Right cardiac atrium (tissue), 5 donors: ENCODE measurements at places on chromosomes 1 and 21.

DNA sequence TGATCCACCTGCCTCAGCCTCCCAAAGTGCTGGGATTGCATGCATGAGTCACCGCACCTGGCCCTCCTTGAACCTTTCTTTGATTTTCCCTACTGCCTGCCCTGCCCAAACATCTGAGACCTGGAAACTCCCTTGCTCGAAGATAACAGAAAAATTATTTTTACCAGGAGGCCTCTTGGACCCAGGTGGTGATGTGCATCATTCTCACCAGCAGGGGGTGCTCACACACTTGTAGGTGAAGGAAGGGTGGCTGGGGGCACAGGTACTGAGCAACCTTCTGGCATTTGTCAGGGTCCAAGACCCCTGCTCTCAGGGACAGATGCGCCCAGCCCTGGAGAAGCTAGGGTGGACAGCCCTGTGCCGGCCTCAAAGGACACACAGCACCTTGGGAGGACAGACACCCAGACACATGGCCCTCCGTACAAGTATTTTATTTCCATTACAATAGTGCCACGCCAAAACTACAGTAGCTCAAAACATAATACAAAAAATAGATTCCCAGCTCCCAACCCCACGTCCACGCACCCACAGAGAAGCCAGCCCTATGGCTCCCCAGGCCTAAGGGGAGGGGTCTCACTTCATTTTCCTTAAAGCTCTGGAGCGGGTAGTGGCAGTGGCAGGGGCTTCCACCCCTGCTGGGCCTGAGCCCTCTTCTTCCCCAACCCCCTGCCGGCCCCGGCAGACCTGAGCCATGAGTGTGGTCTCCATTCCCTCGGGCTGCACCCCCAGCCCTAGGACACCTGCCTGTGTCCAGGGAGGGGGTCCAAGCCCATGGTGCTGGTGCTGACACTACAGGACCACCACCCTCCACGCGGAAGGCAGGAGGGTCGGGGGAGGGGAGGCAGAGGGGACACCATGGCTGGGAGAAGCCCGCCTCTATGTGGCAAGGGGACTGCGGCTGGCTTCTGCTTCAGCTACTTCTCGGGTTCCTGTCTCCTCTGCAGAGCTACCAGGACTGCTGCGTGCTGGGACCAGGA lies 40.4 kb upstream of the EIF4G3 start:
- peak; percentile 72 for DNase-seq

DNA sequence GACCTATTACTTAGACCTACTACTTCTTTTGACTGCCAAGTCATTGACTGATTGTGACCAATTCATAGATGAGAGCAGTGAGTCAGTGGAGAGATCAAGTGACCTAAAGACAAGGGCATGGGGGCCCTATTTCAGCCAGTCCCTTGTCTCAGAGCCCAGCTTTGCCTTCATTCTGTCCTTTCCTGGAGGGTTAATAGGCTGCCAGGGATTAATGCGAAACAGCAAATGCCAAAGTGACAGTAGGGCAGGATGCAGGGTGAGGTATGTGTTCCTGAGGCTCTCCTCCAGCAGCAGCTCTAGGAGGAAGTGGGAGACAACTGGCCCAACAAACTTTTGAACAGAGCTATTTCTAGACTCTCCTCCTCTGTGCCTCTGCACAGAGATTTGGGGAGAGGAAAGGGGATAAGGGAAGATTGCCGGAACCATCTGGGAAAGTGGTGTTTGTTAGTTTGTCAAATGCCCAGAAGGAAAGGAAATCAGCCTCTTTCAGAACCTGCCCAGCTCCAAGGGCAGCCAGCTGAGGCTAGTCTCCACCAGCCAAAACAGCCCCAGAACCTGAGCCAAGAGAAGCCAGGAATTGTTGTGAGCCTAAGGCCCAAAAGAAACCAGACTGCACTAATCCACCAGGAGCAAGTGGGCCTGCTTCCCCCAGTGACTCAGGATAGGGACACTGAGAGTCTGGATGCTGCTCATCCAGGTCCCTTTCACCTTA lies 4.9 kb upstream of the S100A3 start:
- DNase-seq, result peak; percentile 64

- no peak for DNase-seq
Measured at GRCh38 chr1:238232084-238232710, 341.5 kb upstream of the ZP4 start.

- DNase-seq, result peak; percentile 55
Measured at GRCh38 chr21:44941567-44941966, 1.7 kb downstream of the SLX9 start.

GRCh38 chr1:156502894-156503697 lies 2.5 kb upstream of the MEF2D start:
- DNase-seq, result peak; percentile 90

- no peak for DNase-seq
Measured at GRCh38 chr1:229857585-229857984, 209.5 kb upstream of the GALNT2 start.

GRCh38 chr1:234932511-234933430 lies 195.9 kb downstream of the TOMM20 start:
- no peak for DNase-seq

DNA sequence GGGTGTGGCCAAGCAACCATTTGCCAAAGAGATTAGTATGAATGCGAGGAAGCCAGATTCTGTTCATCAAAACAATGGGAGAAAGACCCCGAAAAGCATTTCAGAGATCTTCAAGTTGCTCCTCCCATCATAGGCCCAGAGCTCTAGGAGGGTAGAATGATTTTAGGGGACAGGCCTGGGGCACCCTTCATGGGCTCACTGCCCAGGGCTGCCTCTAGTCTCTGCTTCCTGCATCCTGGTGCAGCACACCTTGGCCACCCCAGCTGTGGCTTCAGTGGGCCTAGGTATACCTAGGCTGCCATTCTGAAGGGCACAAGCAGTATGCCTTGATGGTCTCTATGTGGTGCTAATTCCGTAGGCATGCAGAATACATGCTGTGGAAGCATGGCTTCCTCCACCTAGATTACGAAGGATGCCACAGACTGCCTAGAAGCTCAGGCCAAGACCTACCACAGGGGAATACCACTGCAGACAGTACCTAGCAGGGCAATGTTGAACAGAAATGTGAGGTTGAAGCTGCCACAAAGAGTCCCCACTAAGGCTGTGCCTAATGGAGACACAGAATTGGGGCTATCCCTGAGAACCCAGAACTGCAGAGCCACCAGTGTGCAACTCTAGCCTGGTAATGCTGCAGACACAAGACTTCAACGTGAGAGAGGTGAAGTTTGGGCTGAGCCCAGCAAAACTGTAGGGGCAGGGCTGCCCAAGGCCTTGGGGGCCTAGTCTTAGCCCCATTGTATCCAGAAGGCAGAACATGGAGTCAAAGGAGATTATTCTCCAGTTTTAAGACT lies 158.8 kb downstream of the CLIC6 start:
- no peak for DNase-seq

GRCh38 chr1:162372159-162373071 lies 4.2 kb downstream of the SPATA46 start:
- no peak for DNase-seq

DNA sequence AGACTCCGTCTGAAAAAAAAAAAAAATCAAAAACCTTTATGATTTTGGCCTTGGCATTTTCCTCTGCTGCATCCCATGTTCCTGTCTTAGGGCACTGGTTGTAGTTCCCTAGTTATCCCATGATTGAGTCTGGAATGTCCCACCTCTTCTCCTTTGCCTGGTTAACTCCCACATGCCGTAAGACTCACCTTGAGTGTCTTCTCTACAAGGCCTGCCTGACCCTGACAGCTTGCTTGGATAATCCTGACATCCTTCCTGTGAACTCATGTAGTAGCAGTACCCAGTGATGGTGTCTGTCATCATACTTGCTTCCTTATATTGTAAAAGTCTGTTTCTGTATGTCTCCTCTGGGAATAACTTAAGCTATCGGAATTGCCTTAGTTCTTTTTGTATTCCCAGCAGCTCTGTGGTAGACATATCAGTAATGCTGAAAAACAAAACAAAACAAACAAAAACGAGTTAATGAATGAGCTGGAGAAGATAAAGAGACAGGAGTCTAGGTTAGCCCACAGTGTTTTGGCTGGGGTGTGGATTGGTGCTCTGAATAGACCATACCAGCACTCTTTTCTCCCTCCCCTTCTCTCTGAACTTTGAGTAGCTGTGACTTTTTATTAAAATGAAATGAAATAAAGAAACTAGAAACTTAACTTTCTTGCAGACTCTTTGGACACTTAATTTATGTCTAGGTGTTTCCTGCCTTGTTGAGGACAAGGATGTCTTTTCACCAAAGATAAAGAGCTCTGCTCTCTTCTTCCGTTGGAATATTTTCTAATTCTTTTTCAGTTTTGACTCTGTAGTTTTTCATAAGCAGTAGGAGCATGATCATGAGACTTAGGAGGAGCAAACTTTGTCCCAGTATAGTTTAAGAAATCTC lies 15.1 kb downstream of the NEK7 start:
- no peak for DNase-seq

DNA sequence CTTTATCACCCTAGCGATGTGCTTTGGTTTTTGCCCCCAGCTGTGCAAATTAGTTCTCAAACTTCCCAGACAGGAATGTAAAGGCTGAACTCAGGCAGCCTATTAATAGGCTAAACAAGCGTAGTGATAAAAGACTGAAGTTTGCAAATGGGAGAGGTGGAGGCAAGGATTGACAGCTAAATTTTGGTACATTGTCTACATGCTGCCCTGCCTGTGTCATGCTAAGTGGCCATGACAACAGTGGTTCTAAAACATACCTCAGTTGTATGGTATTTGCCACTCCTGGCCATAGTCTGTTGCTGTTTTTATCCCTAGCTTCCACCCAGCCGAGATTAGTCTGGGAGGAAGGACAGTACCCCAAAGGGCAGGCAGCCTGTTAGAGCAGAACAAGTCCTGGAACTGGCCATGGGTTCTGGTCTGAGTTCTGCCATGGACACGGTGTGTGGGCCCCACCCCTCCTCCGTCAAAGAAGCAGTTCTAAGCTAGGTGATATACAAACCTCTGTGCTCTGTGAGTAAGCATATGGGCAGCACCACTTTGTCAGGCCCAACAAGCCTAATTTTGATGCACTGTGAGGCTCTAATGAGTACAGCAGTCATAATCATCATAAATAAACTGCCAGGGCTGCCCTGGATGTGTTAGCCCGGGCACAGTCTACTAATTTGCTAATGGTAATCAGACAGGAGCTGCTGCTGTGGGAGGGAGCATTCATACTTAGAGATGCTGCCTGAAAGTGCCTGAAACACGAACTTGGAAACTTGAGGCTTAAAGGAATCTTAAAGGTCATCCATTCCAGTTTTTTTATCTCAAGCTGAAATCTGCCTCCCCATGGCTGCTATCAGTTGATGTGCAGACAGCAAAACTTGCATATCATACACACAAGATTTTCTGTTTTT lies 177.1 kb downstream of the HHAT start:
- DNase-seq, result no peak
